ENCODE measurements at places on chromosomes 5 and 9. TPM values are rescaled to one million over a fixed set of nuclear protein-coding genes. Genes with fewer than 3 reads are reported as not detected.

ANAPC2 gene
- total RNA-seq: 98.1 TPM

CDO1 gene
- total RNA-seq: not detected

CER1 gene
- total RNA-seq: not detected

SPIN1 gene
- 27.8 TPM for total RNA-seq

DNA sequence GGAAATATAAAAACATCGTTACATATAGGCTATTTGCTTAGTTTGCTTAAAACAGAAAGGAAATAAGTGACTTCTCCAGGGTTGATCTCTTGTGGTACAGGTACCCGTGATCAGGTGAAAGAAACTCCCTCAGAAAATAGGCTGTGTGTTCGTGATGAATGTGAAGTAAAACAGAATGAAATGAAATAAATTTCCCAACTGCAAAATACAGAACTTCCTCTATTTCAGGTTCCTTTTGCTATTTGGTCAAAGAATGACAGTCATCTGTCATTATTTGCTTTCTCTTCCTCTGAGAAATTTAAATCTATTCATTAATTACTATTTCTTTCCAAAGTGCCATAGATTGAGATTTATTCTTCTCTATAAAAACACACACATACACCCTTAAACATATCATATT, 408.1 kb downstream of the FAM170A start:
- DNase-seq: no peak

- no peak for DNase-seq
Measured at GRCh38 chr5:132454361-132454760, 36.2 kb downstream of the IRF1 start.

GRCh38 chr9:127199001-127199791, 65.4 kb upstream of the GARNL3 start:
- DNase-seq: peak; percentile 77

DNA sequence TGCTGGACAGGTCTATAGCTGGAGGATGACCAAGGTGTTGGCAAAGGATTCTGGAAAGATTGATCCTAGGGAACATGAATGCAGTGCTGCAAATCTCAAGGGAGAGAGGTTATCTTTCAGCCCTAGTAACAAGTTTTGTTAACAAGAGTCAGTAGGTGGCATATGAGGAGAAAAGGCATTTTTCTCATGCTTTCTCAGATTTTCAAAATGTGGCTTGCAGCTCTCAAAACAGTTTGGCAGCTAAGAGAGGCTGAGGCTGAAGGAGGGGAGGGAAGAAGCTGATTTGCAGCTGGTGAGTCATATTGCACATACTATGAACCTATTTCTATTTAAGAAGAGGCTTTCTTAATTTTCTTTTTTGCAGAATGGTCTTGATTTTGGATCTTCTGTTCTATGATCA, 64.3 kb upstream of the PCA3 start:
- DNase-seq: no peak

GRCh38 chr9:9498846-9499245, 1114.0 kb downstream of the PTPRD start:
- DNase-seq: no peak

GRCh38 chr9:136107155-136107952, 11.3 kb downstream of the TMEM250 start:
- peak; percentile 83 for DNase-seq

DNA sequence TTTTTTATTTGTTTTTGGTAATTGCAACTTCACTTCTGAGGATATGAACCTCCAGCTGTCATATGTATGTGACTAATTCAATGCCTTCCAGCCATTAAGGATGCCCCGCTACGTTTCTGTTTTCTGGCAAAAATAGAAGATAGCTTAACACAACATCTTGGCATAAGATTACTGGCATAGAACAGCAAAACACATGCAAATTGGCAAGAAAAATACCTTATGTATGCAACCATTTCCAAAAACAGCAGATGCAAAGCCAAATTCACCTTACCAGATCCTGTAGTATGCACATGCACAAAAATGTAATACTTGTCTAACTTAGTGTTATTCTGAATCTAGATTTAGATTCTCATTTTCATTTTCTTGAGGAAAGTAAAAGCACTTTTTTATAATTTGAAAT, 461.1 kb upstream of the CYLC2 start:
- DNase-seq: no peak

- DNase-seq: no peak
Measured at GRCh38 chr9:129826344-129826743, 2.4 kb upstream of the TOR1A start.

GRCh38 chr5:110476164-110476563, 250.3 kb downstream of the TMEM232 start:
- DNase-seq: no peak

DNA sequence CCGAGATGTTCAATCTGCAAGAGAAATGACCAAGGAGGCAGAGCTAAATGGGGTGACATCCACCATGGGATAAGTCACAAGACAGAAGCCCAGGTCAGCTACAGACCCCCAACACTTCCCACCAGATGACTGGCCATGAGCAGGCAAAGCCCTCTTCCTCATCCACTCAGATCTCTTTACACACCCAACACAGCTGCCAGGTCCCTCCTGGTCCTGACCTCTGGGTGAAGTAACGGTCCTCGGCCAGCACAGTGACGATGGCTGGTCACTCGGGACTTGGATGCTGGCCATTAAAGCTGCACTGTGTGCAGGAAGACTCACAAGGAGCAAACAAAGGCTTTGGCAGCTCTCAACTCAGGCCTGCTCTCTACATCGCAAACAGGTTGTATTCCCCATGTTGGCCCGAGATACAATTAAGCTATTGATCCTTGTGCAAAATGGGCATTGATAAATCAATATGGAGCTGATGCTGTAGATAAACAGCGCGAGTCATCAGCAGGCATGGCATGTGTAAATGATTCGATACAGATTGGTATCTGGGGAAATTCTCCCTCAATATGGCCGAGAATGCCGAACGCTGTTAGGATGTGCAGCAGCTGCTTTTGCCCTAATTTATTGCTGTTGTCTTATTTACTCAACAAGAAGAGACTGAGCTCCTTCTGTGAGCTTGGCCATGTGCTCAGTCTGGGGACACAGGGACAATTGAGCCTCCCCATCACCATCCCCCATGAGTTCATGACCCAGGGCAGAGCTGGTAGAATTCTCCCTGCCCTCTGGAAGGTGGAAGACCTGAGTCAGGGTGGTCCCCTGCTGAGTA, 98.7 kb downstream of the C5orf15 start:
- no peak for DNase-seq

DNA sequence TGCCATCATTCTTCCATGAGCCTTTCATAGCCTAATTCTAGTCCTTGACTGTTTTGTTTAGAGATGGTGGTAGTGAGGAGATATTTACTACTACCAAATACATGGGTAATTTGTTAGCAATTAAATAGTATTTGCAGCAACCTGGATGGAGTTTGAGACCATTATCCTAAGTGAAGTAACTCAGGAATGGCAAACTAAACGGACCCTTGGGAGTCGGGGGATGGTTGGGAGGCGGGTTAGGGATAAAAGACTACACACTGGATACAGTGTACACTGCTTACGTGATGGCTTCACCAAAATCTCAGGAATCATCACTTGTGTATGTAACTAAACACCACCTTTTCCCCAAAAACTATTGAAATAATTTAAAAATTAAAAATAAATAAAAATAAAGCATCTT, 809.2 kb upstream of the ZNF608 start:
- no peak for DNase-seq

DNA sequence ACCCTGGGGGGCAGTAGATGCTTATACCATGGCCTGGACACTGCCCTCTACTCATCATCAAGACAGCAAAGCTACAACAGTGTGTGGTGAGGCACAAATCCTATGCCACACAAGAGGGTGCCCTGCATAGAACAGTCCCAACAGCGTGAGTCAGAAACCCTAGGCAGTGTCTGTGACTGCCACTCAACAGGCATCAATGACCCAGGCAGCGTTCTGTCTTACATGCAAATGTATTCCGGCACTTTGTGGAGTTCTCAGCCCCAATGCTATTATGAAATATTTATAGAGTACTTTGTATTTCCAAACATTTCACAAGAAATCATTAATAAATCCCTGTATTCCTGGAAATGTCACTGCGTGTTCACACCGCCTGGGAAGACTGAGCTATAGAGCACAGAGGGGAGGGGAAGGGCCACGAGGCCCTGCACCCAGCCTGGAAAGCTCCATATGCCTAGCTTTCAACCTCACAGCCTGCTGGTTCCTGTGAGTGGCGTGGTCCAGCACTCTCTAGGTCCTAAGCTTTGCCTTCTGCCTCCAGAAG, 77.7 kb downstream of the NIPSNAP3B start:
- DNase-seq: no peak

- DNase-seq: no peak
Measured at GRCh38 chr9:130421802-130422276, 22.9 kb upstream of the ASS1 start.
